ENCODE measurements at places on chromosomes 1 and 21.

GRCh38 chr1:199875856-199876255 lies 151.7 kb upstream of the NR5A2 start:
- no peak for DNase-seq

DNA sequence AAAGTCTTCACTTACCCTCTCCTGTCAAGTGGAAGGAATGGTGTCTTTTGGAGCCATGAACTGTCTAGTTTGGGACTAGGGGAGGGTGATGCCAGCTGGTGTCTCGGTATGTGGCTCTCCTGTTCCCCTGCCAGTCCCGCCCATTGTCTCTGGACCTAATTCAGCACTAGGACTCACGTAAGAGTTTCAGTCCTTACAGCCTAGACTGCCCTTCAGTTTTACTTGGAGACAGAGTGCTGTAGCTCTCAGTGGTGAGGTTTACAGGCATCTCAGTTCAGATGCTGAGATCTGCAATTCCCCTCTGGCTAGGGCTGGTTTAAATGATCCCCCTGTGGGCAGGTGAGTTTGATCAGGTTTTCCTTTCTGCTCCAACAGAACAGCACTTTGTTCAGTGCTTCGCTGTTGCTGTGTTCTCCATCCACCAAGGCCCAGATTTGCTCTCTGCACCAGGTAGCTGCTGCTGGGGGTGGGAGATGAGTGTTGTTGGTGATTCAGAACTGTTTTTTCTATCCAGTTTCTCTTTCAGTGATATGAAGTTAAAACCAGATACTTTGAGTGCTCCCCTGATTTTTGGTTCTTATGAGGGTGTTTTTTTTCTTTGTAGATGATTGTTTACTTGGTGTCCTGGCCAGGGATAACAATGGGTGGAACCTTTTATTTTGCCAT lies 198.3 kb upstream of the RNPC3 start:
- no peak for DNase-seq

- no peak for DNase-seq
Measured at GRCh38 chr1:159000070-159000409, 9.7 kb upstream of the IFI16 start.

GRCh38 chr1:5223206-5223605 lies 568.8 kb downstream of the AJAP1 start:
- no peak for DNase-seq

Data from COLO829 (cell line).